ENCODE measurements at places on chromosomes 11 and 22.

GRCh38 chr11:133064961-133065360, 467.3 kb downstream of the OPCML start:
- DNase-seq, result no peak

DNA sequence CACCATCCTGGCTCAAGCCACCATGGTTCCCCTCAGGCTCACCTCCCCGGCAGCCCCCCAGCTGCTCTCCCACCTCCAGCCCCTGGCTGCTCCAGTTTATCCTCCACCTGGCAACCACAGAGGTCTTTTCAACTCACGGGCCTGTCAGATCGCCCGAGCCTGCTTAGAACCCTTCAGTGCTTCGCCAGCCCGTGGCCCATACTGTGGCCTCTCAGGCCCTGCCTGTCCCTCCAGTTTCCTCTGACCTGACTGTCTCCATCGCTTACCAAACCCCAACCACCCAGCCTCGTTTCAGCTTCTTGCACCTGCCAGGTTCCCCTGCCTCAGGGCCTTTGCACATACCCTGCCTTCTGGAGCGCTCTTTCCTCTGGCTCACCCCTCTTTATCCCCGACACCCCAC, 6.9 kb downstream of the KCNC1 start:
- DNase-seq, result no peak

DNA sequence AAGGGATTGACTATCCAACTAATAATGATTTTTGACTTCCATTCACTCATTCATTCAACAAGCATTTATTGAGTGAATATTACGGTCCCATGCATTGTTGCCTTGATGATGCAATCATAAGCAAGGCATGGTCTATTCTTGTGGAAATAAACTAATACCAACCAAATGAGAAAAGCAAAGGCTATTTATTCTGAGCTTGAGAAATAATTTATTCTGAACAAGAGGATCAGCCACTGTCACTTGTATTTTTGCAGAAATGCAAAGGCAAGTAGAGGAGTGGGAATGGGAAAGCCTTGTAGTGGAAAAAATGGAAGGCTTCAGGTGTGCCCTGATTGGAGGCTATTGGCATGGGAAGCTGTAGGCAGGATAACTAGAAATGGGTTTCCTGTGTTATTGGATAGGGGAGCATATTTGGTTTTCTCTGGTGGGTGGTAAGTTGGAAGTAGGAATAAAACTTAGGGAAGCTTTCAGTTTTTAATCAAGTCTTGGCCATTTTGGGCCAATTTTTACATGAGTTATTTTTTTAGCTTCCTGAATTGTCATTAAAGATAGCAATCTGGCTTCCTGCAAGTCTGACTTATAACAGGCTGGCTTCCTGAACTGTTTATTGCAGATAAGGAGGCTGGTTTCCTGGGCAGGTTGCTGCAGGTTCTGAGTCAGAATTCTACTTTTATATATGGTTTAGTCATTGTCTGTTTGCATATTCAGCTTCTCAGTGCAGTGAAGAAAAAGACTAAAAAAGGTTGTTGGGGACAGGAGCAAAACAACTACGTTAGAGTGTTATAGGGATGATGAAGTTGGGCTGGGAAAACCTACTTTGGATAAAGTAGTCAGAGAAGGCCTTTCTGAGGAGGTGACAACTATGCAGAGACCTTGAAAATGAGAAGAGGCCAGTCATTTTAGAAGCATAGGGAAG, 106.7 kb downstream of the APIP start:
- no peak for DNase-seq

- DNase-seq, result peak; percentile 49
Observed at GRCh38 chr11:8219257-8220021, 44.2 kb downstream of the LMO1 start.

GRCh38 chr22:34800260-34800980, 265.5 kb upstream of the ISX start:
- peak; percentile 33 for DNase-seq

DNA sequence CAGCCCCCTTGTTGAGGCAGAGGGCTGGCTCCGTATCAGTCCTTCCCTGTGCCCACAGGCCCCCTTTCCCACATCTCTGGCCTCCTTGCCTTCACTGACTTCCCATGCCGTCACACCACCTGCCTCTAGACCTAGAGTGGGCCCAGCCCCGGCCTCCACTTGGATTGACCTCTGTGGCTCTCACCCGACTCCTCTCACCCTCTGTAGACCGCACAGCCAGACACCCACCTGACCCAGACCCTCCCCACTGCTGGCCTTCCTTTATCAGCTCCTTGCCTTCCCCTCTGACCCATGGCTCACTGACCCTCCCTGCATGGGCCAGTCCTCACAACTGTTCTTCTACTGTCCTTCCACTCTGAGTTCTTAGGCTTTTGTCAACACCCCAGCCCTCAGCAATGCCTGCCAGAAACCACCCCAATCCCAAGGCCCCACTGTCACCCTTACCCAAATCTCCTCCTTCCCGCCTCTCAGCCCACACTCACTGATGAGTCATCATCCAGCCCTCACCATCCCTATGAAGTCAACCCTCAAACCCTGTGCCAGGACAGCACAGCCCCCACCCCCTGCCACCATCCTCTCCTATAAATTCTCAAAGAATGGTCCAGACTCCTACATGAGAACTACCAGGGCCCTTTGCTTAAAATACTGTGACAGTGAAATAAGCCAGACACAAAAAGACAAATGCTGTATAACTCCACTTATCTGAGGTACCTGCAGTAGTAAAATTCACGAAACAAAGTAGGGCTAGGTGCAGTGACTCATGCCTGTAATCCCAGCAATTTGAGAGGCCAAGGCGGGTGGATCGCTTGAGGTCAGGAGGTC, 53.4 kb downstream of the SCGB1A1 start:
- DNase-seq, result no peak

DNA sequence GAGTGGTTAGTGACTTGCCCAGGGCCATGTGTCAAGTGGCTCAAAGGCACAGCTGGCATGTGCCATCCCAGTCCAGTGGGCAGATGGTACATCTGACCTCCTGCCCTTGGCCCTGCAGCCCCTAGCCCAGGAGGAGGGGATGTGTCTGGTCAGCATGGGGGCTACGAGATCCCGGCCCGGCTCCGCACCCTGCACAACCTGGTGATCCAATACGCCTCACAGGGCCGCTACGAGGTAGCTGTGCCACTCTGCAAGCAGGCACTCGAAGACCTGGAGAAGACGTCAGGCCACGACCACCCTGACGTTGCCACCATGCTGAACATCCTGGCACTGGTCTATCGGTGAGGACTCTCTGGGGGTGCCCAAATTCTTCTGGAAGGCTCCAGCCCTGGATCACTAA, 5.7 kb upstream of the RAB1B start:
- no peak for DNase-seq

DNA sequence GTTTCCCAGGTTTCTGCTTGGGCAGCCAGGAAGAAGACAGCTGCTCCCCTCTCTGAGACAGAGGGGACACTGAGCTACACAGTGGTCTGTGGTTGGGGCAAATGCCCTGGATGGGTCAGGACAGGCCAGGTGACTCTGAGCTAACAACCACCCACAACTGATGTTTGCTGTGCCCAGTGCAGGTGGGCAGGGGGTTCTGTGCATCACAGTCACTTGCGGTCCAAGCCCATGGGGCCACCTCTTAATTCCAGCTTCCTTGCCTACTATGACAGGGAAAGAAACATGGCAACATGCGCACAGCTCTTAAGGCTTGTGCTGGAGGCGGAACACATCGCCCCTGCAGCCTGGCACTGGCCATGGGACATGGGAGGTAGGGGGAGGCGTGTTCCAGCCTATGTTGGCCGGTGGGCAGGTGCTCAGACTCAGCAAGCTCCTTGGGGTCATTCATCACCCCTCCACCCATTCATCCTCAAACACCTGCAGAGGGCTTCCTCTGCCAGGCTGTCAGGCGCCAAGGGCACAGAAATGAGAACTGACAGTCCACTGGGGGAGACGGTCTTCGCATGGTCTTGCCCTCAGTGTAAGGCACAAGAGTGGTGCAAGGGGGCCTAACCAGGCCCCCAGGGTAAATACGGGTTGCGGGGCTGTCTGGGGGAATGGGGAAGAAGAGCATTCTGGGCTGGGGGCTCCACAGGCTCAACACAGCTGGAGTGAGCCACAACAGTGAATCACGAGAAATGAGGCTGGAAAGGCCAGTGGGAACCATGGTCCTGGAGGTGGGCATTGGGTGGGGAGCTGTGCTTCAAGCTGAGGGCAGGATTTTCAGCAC, 55.6 kb downstream of the ARFGAP3 start:
- no peak for DNase-seq

GRCh38 chr22:49734390-49734789, 93.3 kb downstream of the BRD1 start:
- DNase-seq, result no peak

GRCh38 chr11:123258877-123259276, 63.8 kb upstream of the CLMP start:
- DNase-seq, result no peak

GRCh38 chr11:83520849-83521248, 234.7 kb upstream of the CCDC90B start:
- no peak for DNase-seq

DNA sequence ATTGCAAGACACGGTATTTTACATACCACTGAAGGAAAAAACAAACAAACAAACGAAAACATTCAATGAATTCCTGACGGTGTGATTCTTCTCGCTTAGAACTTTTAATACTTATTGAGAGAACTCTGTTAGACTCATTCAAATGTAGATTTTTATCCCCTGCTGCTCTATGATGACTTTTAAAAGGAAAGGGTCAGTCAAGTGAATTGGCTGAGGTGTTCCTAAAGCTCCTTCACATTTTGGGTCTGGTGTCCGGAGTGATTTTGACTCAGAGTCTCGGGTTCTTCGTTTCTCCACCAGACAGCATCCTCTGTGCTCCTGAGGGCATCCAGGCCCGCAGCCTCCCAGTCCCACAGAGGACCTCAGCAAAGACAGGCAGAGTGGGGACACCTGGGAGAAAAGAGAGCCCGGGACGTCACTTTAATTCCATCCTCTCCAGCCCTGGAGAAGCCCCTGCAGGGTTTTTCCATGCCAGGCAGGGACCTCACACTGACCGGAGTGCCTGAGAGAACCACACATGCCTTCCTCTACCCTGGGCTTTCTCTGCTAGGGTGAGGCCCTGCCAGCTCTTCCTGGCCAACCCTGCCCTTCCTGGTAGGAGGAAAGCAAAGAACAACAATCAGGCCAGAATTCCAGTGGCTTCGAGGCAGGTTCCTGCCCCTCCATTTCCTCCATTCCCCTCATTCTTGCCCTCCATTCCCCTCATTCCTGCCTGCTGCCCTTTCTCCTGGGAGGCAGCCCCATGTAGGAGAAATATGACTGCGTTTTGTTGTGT, 1.4 kb upstream of the CSF2RB start:
- no peak for DNase-seq
